ENCODE measurements at places on chromosomes 7 and 10.

DNA sequence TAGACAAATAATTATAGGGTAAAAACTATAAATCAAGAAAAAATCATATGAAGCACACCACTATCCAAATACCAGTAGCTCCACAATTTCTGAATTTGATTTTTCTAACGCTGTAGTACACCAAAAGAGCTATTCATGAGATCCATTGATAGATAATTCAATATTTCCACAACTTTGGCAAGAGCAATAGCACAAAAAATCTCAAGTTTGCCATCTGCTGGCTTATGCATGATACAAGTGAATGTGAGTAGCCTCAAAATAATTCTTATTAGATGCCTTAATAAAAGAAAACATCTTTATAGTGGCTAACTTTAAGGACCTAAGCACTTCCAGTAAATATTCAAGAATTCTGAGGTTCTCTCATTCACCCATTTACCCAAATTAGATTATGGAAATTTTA is 2.2 kb upstream of the TMEM196 start:
- DNase-seq: no peak

DNA sequence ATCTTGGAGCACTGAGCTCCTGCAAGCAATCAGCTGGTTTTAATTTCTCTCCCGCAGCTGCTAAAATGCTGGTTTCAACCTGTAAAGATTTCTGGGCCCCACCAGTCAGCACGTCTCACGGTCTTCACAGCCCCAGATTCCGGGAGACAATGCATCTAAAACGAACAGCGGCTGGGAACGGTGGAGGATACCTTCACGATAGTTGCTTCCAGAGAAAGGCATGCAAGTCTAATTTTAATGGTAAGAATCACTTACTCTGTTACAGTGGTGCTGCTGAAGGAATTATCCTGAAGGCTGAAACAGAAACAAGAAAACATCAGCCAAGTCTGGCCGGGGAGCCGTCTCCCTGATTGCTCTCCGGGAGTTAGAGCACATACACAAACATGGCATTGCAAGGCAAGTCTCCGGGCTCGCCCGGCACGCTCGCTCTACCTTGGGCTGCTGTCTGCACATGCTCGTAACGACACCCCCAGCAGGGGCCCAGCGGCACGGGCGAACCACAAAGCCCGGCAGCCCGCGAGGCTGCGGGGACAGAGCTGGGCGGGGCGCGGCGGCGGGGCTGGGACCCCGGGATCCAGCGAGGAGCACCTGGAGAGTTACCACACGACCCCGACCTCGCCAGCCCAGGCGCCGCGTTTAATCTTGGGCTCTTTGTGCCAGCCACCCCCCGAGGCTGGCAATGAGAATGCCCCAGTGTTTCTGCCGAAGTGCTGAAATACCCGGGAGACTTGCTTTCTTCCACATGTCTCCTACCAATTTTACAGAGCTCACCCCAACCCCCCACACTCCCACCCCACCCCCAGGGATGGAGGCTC is at the start of gene FAM13C:
Gene FAM13C (minus strand): TSS at position 406 of the 815 bp plus-strand sequence. CDS start 89 bp downstream, at position 317.
- DNase-seq: no peak

DNA sequence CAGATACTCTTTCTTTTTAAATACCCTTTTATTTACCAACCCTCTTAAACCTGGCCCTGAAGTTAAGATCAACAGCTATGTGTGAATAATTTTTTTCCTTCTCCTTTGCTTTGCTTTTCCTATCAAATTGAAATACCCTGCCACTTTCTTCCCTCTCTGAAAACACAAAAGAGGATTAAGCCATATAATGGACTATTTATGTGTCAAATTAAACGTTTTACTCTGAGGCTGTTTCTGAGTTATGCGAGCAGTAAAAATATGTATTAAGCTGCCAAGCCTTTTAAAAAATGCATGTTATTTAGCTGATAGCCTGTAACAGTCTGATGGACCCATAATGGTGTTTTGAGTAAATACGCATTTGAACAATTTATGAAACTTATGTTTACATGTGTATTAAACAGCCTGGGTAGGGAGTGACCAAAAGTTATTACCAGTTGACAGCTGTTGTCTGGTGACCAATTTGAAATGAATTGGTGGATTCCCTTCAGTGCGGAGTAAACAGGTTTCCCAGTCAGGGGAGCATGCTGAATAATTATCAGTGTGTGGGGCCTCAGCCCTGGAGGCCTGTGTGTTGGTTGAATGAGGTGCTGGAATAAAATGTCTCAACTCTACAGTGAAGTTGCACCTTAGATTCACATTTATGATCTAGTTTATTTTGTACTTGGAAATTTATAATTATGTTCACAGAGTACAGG is 89.6 kb downstream of the AUTS2 start:
- no peak for DNase-seq

- no peak for DNase-seq
Observed at GRCh38 chr10:24209432-24209771, 464 bp downstream of the KIAA1217 start.

DNA sequence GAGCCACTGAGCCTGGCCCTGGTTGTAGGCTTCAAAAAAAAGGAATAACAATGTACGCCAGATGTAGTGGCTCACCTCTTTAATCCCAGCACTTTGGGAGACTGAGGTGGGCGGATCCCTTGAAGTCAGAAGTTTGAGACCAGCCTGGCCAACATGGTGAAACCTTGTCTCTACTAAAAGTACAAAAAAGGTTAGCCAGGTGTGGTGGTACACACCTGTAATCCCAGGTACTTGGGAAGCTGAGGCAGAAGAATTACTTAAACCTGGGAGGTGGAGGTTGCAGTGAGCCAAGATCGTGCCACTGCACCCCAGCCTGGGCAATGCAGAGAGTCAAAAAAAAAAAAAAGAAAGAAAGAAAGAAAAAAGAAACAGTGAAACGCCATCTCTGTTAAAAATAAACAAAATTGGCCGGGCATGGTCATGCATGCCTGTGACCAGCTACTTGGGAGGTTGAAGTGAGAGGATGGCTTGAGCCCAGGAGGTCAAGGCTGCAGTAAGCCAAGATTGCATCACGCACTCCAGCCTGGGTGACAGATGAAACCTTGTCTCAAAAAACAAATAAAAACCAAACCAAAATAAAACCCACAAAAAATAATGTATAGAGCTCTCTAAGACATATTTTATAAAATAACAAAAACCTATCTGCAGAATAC is 4.7 kb upstream of the KLHDC10 start:
- DNase-seq: no peak

GRCh38 chr10:44339218-44339617 is 45.7 kb downstream of the CXCL12 start:
- DNase-seq: no peak

GRCh38 chr7:44581879-44582603 is at the start of gene TMED4:
Gene TMED4 (minus strand): TSS chr7:44582231. CDS start chr7:44582206, 25 bp downstream.
- DNase-seq: peak; percentile 100

GRCh38 chr7:140060788-140061606 is 1.8 kb downstream of the PARP12 start:
- DNase-seq: no peak

DNA sequence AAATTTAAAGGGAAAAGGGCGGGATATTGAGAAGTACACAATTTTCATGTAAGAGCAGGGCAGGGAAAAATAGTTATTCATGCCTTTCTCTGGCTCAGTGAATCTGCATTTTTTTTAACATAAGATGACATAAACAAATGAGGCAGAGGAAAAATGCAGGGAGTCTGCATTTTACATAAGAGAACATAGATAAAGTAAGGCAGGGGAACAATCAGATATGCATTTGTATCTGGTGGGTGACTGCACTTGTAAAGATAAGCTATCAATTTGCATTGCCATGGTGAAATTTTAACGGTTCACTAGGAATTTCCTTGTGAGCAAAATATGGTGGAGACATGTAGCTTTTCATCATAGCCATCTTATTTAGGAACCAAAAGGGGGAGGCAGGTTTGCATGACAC is 33.5 kb downstream of the ALOX5 start:
- no peak for DNase-seq

DNA sequence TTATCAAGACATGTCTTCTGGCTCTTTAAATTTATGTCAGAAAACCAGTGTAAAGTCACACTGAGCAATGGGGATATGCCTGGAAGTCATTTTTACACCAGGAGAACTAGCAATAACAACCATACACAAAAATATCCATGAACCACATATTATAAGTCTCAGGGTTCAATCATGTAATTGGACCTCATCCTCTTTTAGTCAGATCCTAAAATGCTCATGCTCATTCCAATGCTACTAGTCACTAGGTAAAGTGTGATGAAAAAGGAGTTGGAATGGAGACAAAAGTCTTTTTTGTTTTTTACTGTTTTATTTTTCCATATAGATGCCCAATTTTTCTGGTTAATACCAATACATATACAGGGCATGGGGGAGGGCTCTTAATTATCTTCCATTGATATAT is 306.1 kb downstream of the DGKB start:
- DNase-seq: no peak

GRCh38 chr10:630581-631073 is 58.8 kb downstream of the DIP2C start:
- no peak for DNase-seq

DNA sequence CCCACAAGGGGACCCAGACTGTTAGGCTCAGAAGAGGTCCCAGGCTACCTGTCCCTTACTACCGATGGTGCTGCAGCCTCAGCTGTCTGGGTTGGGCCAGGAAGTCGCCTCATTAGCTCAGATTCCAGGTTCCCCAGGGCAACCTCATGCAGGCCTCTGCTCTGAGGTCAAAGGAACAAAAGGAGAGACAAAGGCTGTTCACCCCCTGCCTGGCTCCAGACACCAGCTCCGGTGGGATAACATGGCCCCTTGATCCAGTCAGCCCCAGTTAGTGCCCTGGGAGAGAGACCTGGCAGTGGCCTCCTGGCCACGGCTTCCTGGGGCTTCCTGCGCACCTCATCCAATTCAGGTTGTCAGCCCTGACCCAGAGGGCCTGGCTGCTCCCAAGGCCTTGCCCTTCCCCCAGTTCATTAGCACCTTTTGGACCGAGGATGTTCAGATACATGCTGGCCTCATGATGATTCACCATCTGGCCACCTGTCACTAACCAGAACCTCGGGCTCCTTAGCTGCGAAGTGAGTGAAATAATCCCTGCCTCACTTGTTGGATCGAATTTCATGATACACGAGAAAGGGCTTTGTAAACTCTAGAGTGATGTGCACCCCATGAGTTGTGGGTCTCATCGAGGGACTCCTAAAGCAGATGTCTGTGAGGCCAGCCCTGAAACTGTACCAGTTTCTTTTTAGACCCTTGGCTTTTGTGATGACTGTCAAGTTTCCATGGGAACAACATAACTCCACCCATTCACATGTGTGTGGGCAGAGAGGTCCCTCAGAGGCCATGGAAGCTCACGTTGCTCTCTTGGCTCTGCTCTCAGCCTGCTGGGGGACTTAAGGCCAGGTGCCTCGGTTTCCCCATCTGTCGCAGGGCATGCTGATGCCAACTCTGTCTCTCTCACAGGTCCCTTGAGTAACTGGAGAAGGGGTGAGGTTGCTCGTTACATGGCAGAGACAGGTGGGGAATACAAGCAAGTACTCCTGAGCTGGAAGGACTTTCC is 79.5 kb upstream of the PCBD1 start:
- no peak for DNase-seq

GRCh38 chr7:41964183-41964753 is 261.4 kb upstream of the INHBA start:
- no peak for DNase-seq

DNA sequence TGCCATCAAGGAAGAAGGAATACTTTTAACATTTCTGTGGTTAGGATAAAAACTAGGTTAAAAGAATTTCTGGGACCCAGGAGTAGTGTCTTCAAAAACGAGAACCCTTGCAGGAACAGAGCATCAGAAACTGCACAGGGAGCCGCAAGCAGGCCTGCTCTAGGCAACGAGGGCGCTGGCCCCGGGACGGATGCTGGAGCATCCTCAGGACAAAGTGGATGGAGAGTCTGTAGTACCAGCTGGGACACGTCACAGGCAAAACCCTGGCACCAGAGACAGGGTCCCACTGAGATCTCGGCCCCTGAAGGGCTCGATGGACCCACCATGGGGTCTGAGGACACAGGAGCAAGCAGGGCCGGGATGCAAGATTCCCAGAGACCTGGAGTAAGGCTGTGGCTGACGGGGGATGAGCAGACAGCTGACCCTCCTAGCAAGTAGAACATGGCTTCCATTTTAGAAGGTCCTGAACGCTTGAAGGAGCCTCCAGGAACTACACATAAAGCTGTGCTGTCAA is 106.6 kb downstream of the GALNT11 start:
- DNase-seq: no peak

GRCh38 chr7:138477581-138477980 is 17.5 kb downstream of the TRIM24 start:
- DNase-seq: no peak

- DNase-seq: no peak
Observed at GRCh38 chr7:77765481-77765880, 32.8 kb downstream of the TMEM60 start.

- no peak for DNase-seq
Observed at GRCh38 chr10:22623633-22624253, 90.6 kb downstream of the PIP4K2A start.

DNA sequence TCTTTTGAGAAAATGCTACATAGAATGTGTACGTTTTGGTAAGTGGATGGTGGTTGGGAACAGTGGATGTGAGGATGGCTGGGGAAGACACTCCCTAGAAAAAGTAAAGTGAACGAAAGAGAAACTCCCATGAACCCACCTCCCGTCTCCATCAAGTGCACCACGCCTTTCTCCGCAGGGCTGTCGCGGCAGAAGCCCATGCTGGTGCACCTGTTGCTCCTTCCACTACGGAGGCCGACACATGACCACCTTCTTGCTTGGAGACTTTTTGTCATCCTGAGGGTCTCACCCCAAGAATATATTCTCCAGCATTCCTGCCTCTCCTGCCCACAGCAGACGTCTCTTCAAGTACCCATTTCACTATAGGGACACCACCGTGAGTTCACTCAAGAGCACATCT is 630.4 kb upstream of the PFKP start:
- DNase-seq: no peak

DNA sequence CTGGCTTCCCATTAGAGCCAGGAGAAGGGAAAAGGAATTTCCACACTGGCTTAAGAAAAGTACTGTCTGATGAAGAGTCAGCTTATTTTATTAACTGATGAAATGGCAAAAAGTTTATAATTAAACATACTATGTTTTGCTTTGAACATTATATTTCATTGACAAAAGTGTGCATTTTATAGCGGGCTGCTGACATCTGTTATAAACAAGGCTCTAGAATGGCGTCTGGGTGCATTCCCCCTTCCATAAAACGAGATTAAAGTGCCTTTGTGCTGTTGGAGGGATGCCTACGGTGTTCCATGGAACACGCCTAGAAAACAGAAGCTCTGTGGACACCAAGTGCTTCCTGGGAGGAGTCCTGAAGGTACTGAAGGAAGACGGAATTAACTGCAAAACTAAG is 220.2 kb downstream of the SNX10 start:
- DNase-seq: no peak

DNA sequence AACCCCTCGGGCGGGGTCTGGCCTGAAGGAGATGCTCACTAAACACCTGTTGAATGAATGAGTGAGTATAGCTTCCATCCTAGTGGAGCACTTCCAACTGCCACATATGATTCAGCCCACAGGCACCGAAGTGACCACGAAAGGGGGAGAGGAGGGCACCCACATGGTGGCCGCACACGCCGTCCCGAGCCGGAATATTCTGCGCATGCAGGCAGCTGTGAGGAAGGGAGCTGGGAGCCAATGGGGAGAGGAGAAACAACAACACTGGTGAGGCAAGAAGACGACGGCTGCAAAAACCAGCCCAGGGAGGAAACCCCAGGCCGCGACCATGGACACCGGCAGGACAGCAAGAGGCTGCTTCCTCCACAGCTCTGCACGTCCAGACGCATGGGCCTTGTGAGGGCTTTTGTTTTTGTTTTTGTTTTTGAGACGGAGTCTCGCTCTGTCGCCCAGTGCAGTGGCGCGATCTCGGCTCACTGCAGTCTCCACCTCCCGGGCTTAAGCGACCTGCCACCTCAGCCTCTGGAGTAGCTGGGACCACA is 67.1 kb upstream of the DNAAF5 start:
- no peak for DNase-seq

GRCh38 chr7:155324012-155324917 is 26.6 kb downstream of the INSIG1 start:
- DNase-seq: no peak

All from activated T-helper 1 cell treated with Interleukin-2 at 50 U/mL for 16 hours (primary cell).